ENCODE measurements at places on chromosomes 1 and 21.

- DNase-seq: no peak
These were observed 118.5 kb upstream of the SPAG17 start for GRCh38 chr1:118303534-118303933.

DNA sequence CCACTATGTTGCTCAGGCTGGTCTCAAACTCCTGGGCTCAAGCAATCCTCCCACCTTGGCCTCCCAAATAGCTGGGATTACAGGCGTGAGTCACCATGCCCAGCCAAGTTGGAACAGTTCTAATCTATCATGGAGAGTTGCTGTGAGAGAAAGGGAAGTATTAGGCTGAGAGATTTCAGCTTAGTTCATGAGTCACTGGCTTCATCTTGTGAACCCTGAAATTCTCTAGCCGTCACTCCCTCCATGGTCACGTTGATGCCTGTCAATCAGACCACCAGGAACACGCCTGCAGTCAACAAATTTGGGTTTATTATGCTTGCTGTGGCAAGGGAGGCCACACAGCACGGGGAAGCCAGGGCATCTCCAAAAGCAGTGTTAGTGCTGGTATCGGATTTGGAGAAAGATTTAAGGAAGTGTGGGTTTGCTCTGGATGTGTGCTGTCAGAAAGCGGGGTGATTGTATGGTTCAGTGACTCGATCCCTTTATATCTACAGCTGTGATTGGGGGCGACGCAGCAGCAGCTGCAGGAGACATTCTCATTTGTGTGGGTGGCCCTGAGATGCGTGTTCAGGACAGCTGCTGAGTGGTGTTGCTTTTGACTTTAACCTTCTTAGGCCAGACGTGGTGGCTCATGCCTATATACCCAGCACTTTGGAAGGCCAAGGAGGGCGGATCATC is 18.7 kb downstream of the UQCRHL start:
- no peak for DNase-seq

DNA sequence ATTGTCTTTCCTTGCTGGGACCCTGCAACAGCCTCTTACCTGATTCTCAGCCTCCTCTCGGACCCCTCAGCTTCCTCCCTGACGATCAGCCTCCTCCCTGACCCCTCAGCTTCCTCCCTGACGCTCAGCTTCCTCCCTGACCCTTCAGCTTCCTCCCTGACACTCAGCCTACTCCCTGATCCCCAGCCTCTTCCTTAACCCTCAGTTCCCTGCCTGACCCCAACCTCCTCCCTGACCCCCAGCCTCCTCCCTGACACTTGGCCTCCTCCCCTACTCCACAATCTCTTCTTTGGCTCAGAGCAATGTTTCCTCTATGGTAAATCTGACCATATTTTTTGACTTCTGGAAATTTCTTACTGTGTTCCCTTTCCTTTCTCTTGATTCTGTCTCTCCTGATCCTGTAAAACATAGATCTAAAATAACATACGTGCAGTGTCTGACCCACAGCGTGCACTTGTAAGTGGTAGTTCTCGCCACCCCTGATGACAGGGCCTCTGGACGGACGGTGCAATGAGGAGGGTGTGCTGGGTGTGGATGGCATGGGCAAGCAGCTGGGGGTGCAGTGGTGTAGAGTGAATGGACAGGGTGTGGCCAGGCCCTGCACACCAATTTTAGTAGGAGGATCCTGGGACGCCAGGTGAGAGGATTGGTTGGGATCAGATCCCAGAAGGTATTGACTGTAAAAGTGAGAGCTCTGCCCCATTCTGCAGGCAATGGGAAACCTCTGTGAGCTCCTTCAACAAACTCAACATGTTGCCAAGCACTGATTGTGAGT is 264.1 kb downstream of the FOXD2 start:
- DNase-seq: no peak

DNA sequence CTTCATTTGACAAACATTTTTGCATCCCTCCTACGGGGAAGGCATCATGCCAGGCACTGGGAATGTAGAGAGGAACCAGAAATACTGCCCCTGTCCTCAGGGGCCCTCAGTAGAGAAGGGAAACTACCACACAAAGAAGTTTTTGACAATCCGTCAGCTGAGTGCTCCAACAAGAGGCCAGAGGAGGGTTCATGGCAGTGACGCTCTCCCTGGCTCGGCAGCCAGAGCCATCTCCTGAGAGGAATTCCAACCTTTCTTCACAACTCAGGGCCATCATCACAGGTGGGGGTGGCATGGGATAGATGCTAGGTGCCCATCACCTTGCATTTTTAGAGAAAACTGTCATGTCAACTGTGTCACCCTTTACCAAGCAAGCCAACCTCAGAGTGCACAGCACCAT is 154.1 kb downstream of the HIVEP3 start:
- DNase-seq: no peak

GRCh38 chr1:34129630-34130029 is 35.4 kb downstream of the CSMD2 start:
- DNase-seq: no peak

GRCh38 chr1:41662061-41662764 is 177.7 kb upstream of the EDN2 start:
- peak; percentile 45 for DNase-seq

- DNase-seq: peak; percentile 20
These were observed 431 bp downstream of the MAP1LC3C start for GRCh38 chr1:241998412-241998921.

- DNase-seq: no peak
These were observed 13.7 kb upstream of the DPH5 start for GRCh38 chr1:101039245-101039644.

DNA sequence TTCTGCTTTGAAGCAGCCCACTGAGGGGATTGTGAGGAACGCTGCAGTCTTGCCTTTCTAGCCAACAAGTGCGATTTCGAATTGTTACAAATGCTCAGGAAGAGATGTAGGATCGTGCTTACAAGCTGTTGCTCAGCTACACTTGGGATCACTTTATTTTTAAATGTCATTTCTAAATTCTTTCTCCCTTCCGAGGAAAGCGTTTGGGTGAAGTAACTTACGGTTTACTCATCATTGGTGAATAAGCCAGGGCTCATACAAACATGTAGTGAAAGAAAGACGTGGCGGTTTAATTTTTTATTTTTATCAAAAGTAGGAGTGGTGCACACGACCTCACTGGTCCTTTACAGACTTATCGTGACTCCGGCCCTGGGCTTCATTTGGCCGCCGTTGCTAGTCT is 386.6 kb downstream of the KIF26B start:
- no peak for DNase-seq

GRCh38 chr1:48292706-48293105 is 70.2 kb downstream of the SLC5A9 start:
- DNase-seq: no peak

DNA sequence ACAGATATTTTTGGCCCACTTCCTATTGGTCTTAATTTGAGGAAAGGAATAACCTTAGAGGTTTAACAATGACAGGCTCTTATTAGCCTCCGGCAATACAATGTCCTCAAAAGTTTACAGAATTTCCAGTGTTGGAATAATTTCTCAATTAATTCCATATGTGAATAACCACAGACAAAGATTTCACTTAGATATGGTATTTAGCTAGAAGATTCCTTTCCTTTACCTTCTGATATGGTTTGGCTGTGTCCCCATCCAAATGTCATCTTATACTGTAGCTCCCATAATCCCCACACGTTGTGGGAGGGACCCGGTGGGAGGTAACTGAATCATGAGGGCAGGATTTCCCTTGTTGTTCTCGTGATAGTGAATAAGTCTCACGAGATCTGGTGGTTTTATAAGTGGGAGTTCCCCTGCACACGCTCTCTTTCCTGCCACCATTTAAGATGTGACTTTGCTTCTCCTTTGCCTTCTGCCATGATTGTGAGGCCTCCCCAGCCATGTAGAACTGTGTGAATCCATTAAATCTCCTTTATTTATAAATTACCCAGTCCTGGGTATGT is 54.9 kb upstream of the RGS7 start:
- no peak for DNase-seq

- no peak for DNase-seq
These were observed 55.4 kb downstream of the KANK4 start for GRCh38 chr1:62263814-62264353.

- DNase-seq: no peak
These were observed 40.5 kb upstream of the RBBP5 start for GRCh38 chr1:205162301-205162700.

GRCh38 chr21:41043014-41043413 is 124.9 kb upstream of the BACE2 start:
- no peak for DNase-seq

- DNase-seq: no peak
These were observed 27.7 kb downstream of the PLPP3 start for GRCh38 chr1:56551691-56552090.

DNA sequence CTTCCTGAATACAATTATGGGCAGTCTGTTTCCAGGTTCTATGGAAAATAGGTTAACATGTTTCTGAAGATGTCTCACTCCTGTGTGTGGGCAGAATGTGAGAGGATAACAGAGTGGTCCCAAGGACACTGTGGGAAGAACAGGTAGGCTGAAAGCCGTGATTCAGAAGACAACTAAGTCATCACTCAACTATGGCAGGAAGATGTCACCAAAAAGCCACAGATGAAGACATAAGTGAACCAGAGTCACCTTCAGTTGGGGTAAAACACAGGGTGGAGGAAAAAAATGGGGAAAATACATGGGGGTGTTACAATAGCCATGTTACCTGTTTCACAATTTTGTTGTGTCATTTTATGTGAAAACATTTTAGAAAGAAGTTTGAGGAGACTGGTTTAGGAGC is 75.1 kb downstream of the UCHL5 start:
- DNase-seq: no peak

DNA sequence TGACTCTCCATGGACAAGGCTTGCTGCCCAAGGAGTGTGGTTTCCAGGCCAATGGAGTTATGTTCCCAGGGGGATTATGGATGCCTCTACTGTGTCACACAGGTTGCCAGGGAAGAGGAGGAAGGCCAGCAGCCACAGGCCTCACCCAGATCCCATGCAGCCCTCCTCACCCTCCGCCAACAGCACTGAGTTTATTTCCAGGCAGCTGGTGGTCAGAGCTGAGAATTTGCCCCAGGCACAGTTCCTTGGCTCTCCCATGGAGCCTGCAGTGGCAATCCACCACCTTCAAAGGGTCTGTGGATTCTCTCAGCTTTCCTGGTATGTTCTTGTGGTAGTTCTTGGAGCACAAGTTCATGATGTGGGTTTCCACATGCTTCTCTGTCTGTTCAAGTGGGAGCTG is 79.2 kb downstream of the NTNG1 start:
- no peak for DNase-seq

- DNase-seq: no peak
These were observed 679.4 kb upstream of the USP24 start for GRCh38 chr1:55894521-55894920.

DNA sequence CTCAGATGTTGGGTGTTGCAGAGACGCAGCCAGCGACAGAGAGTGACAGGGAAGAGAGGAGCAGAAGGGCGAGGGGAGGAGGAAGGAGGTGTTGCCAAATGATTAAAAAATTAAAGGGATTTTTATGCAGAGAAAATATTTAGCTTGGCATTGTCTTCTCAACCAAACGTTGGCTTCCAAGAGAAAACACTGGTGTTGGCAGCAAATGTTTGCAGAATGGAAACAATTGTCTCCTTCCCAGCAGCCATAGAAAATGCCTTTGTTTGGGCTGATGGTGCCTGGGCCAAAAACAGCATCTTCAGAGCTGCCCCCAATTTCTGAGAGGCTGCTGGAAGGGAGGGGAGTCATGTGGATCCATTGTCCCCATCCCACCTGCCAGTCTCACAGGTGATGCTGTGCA is 29.7 kb upstream of the GRIK3 start:
- no peak for DNase-seq

GRCh38 chr1:201818971-201819750 is 9.8 kb upstream of the IPO9 start:
- DNase-seq: no peak

GRCh38 chr1:45246760-45247159 is 40.4 kb upstream of the ZSWIM5 start:
- DNase-seq: no peak

- DNase-seq: no peak
These were observed 20.2 kb downstream of the COLGALT2 start for GRCh38 chr1:184017306-184017705.

- DNase-seq: no peak
These were observed 254.9 kb downstream of the RHOU start for GRCh38 chr1:228989992-228990827.

- DNase-seq: no peak
These were observed 136.6 kb downstream of the TOMM20 start for GRCh38 chr1:234992065-234992464.

- no peak for DNase-seq
These were observed 10.5 kb upstream of the RNF223 start for GRCh38 chr1:1084372-1085170.

- no peak for DNase-seq
These were observed 826 bp downstream of the LAPTM5 start for GRCh38 chr1:30756545-30757351.

DNA sequence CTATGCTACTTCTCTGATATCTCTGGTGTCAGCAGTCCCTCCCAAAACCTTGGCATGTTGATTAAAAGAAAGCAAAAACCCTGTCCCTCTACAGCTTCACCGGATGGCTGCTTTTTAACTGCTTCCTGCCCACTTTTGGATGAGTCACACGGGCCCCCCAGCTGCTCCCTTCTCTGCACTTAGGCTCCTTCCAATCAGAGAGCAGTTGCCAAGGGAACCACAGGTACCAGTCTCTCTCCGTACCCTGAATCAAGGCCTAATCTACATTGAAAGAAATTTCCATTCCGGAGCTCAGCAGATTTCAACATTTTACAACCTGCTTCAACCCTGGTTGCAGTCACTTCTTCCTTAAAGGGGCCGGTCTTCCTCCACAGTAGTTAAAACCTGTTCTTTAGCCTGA is 70.6 kb upstream of the GJB5 start:
- no peak for DNase-seq

- no peak for DNase-seq
These were observed 219.9 kb downstream of the ASTN1 start for GRCh38 chr1:176944606-176945005.

- DNase-seq: no peak
These were observed 85.6 kb downstream of the NKAIN1 start for GRCh38 chr1:31154000-31154631.

DNA sequence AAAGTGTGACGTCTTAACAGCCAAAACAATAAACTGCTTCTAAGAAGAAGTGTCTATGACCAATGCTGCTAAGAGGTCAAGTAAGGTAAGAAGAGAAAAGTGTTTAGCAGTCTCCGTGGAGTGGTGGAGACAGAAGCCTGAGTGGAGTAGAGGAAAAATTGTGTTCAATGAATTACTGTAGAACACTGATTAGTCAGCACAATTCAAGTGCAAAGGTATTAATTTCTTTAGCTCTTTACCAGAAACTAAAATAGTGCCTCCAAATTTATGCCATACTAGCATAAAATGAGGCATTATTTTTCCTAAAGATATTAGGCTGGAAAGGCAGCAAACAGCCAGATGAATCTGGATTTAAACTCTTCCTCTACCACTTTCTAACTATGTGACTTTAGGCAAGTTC is 56.1 kb downstream of the PIK3R3 start:
- no peak for DNase-seq

- DNase-seq: no peak
These were observed 5.9 kb upstream of the TTC22 start for GRCh38 chr1:54806931-54807611.

DNA sequence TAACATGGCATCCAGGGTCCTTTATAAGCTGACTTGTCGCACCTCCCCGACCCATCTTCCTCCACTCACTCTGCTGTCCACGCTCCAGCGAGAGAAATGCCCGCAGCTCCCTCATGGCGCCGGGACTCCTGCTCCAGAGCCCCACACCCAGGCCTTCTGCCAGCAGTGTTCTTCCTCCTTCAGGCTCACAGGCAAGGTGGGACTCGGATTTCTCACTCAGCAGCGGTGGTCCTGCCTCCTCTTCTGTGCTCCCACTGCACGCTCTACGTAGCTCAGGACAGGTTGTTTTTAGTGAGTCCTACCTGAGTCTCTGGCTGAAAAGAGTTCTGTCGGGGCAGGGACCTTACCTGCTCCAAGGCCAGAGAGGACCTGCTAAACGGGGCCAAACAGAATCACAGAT is 11.2 kb downstream of the THEMIS2 start:
- no peak for DNase-seq
